ENCODE measurements at places on chromosomes 5 and 9.

- H3K4me3 ChIP-seq: no peak overlapping the region
- H3K27me3 ChIP-seq: no peaks in the 10 kb centered on the region
- H3K36me3 ChIP-seq: no peaks in the 10 kb centered on the region
- peaks cover 19% of the 10 kb centered on the region for H3K4me1 ChIP-seq
These were observed 29.7 kb upstream of the EFNA5 start for GRCh38 chr5:107700481-107700880.

DNA sequence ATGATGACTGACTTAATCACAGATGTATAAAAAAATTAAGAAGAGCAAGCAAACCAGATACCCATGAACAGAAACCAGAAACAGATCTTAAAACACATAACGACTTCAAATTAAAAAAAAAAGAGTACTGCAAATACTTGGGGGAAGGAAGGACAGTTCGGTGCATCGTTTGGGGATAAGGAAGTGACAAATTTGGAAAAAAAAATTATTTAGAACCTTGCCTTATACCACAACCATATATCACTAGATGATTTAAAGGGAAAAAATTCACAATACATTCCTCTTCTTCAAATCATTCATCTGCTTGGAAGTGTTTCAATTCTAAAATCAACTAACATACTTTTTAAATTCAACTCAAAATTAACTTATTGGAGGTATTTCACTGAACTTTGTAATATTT, 1038.6 kb upstream of the DMAC1 start:
- H3K4me1 ChIP-seq: peaks cover 17% of the 10 kb centered on the region
- no peak for DNase-seq
- no peaks in the 10 kb centered on the region for H3K36me3 ChIP-seq

- no peak overlapping the region for H3K4me3 ChIP-seq
- no peak overlapping the region for H3K27ac ChIP-seq
- peaks cover 12% of the 10 kb centered on the region for H3K4me1 ChIP-seq
- H3K36me3 ChIP-seq: peaks cover 11% of the 10 kb centered on the region
These were observed 29.9 kb downstream of the SPACA9 start for GRCh38 chr9:132908635-132909034.

- H3K27me3 ChIP-seq: no peaks in the 10 kb centered on the region
- no peak for DNase-seq
- no peaks in the 10 kb centered on the region for H3K4me1 ChIP-seq
- no peak overlapping the region for H3K4me3 ChIP-seq
- no peaks in the 10 kb centered on the region for H3K36me3 ChIP-seq
- H3K27ac ChIP-seq: no peak overlapping the region
These were observed 31.4 kb upstream of the SELENOP start for GRCh38 chr5:42842921-42843641.

DNA sequence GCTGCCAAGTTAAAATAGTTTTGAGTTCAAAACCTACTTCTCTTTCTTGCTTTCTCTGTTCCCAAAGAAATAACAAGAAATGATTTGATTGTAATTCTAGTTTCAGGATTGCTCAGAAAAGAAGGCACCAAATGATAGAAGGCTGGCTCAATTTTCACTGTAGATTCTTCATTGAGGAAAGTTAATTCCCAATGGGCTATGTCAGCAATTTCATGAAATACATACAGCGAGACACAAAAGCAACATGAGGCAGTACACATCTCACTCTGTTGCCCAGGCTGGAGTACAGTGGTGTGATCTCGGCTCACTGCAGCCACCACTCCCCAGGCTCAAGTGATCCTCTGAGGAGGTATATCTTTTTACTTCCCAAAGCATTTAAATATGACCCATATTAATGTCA, 1659.9 kb upstream of the C9orf72 start:
- no peaks in the 10 kb centered on the region for H3K36me3 ChIP-seq
- H3K4me3 ChIP-seq: no peak overlapping the region
- no peak overlapping the region for H3K27ac ChIP-seq

DNA sequence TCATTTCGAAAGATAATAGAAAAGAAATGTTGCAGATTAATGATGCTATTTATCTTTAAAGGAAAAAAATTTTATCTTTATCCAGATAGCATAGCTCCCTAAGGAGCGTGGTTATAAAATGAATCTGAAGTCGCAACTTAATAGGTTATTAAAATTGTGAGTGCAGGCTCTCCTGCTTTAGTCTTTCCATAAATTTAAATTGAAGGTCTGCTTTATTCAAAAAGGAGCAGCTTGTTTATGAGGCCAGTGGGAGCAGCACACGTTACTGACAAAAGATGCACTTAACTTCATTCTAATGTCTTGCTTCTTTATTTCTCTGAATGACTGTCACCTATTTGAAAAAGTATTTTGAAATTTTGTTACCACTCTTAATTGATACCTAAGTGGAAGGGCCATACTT, 95.0 kb downstream of the ZCCHC7 start:
- DNase-seq: no peak
- no peak overlapping the region for H3K4me3 ChIP-seq
- no peaks in the 10 kb centered on the region for H3K4me1 ChIP-seq
- no peaks in the 10 kb centered on the region for H3K27me3 ChIP-seq
- no peaks in the 10 kb centered on the region for H3K36me3 ChIP-seq
- no peak overlapping the region for H3K27ac ChIP-seq

DNA sequence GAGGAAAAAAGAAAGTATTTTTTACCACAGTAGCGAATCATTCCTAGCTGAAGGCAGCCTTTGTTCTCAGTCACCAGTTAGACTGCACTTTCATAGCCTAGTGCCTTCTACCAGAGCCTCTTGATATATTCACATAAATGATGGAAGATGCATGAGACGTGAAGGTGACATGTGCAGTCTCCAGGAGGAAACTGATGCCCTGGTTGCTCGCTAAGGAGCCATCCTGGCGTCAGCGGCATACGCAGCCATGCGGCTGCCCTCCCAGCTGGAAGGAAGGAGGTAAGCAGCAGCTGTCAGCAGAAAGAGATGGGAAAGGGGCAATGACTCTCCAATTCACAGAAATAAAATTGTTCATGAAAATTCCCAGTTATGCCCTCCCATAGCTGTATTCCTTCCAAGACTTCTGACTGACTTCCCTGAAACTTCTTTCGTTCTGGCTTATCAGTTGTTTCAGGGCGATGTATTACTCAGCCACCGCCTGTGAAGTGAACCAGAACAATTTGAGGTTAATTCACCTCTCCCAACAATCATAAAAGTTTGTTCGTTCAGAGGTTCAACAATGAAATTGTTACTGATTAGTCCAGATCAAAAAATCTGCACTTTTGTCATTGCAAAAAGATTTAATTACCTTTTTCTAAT, 331.2 kb downstream of the NR2F1-AS1 start:
- no peak for DNase-seq
- no peaks in the 10 kb centered on the region for H3K27me3 ChIP-seq
- no peak overlapping the region for H3K27ac ChIP-seq
- H3K36me3 ChIP-seq: no peaks in the 10 kb centered on the region
- H3K4me1 ChIP-seq: peaks cover 9% of the 10 kb centered on the region
- no peak overlapping the region for H3K4me3 ChIP-seq

Data from GM23338 (cell line).